Right lung (tissue), 10 donors: ENCODE measurements at places on chromosomes 7 and 10.

GRCh38 chr7:44454348-44454747, 36.1 kb downstream of the NUDCD3 start:
- DNase-seq: no peak

DNA sequence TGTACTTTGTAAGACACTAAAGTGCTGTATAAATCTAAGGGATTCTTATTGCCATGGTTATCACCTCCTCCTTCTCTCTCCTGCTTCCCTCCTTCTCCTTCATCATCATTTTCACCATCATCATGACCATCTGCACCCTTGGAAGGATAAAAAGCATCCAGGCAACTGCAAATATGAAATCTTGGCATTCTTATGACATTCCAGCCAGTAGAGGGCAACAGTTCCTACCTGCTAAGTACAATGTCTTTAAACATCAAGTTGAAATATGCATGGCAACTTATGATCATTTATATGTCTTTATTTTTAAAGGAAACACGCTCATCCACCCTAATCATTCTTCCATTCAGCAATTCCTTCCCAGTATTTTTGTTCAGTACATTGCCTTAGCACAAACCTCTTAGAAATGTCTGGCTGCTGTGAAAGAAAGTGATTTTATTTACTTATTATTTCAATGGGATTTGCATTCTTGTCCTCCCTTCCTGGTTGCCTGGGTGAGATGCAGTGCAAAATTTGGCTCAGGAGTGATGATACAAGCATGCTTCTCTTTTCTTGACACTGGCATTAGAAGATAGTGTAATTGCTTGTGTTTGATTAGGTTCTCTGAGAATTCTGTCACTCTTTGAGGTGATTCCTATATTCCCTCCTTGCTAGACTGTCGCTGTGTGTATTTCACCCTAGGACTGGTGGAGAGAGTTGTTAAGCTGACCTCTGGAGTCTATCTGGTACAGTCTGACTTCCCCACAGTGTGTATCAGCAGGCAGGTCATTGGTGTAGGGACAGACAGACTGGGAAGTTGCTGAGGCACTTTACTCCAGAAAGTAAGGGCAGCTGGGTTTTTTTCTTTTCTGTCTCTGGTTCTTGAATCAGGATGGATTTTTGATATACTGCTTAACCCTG, 188.5 kb upstream of the BMPER start:
- DNase-seq: no peak

- no peak for DNase-seq
Measured at GRCh38 chr7:93964813-93965212, 39.3 kb downstream of the BET1 start.

DNA sequence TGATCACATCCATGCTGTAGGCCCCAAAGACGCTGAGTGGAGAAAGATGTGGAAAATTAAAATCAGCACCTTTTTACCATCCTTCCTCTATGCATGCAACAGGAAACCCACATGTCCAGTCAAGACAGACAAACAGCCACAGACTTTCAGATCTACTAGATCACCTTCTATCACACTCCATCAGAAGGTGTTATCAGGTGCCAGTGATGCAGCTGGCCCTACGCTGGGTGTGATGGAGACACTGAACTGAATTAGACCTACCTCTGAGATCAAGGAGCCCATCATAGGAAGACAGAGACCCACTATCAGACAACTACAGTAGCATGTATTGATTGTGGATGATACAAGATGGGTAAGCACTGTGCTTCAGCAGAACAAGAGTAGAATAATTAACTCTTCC, 15.5 kb downstream of the CYP3A4 start:
- no peak for DNase-seq

GRCh38 chr7:86598311-86598710, 45.4 kb upstream of the GRM3 start:
- DNase-seq: no peak

- no peak for DNase-seq
Measured at GRCh38 chr10:112761256-112761655, 188.8 kb upstream of the TCF7L2 start.

GRCh38 chr10:3527869-3528268, 257.1 kb downstream of the KLF6 start:
- no peak for DNase-seq

GRCh38 chr10:123156078-123156477, 1.9 kb downstream of the BUB3 start:
- DNase-seq: no peak

DNA sequence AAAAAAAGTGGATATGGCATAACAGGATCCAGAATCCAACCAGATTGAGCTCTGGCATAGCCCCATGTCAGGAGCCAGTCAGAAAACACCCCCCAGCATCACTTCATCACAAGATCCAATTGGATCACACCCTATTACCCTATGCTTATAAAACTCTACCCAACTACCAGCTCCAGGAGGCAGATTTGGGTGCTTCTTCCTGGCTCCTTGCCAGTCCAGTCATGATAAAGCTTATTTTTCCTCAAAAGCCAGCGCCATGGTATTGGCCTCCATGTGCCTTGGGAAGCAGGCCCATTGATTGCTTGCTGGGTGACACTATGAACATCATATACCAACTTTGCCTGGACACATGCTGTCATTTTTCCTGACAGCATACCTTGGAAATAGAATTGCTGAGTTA, 281.4 kb upstream of the MKLN1 start:
- no peak for DNase-seq

DNA sequence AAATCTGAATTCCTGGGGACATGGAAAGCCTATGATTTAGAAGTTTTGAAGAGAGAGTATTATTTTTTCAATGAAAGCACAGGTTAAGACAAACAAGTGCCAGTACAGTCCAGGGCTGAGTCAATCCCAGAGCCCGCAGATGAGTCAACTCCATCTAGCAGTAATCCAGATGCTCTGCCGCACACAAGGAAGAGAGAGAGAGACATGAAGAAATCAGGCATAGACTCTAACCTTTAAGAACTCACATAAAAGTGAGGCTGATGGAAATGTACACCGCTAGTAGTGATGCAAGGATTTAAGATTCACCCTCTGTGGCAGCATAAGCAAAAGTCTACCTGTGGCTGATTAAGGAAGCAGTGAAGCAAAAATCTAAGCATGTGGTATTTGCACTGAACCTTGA, 651.5 kb downstream of the TNS3 start:
- DNase-seq: no peak

DNA sequence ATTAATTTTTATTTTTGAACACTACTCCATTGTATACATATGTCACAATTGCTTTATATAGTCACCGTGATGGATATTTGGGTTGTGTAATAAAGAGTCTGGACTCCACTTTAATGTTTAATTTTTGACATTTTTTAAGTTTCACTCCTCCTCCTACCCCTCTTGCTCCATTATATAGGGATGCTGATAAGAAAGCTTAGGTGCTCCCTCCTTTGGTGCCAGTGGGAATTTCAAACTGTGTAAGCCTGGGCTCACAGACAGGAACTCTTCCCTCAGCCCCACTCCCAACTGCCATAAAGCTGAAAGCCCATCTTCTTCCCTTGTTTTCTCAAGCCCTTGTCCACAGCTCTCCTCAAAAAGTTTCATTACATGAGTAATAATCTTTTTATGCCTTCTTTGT, 47.6 kb downstream of the TWIST1 start:
- DNase-seq: no peak

DNA sequence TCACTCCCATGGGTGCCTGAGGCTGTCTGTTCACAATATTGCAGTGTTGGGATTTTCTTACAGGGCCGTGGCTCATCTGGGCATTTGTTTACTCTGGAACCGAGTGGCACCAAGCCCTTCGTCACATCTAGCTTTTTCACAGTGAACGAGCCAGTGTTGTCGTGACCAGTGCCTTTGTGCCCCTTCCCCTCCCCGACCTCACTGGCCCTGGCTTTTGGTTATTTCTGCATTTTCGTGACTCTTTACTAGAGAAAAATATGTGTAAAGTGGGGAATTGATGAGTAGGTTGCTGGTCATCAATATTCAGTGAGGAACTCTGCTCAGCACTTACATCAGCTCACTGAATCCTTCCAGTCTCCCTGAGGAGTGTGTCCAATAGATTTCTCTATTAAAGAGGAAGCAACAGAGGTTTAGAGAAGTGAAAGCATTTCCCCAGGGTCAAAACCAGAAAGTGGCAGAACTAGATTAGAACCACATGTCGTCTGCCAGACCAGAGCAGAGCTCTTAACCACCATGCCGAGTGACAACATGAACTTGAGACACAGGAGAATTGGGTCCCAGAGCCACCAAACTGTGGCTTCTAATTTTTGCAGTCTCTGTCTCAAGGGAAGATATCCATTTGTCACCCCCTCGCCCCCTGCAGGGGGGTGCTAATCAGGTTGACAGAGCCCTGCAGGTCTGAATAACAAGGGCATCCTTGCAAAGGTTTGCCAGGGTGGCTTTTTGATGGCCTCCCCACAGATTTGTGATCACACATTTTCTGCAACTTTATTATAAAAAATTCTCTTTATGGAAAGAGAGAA, 125.3 kb downstream of the CHN2 start:
- DNase-seq: no peak

DNA sequence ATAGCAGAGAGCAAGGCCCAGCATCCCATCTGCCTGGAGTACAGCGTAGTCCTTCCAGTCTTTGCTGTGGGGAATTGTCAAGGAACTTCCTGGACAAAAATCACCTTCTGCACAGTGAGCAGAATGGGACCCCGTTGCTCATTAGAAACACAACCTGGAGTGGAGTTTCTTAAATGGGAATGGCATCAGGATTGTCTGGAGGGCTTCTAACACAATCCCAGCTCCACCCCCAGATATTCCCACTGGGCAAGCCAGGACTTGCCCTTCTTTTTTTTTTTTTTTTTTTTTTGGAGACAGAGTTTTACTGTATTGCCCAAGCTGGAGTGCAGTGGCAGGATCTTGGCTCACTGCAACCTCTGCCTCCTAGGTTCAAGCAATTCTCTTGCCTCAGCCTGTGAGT, 356.4 kb downstream of the GALNT17 start:
- DNase-seq: no peak

DNA sequence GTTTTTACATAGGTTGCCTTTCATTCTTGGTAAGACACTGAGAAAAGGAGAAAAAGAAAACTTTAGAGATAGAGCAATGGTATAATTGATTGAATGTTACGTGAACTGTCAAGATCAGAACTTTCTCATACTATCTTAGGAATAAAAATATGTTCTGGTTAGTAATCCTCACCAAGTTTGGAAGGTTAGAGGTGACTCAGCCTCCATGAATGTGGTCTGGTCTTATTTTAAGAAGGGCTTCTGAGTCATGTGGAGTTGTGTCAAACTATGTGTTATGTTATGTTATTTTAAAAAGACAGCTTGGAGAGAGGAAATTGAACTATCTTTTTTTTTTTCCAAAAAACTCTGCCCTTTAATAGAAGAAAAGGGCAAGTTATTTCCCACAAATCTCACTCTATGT, 458.6 kb upstream of the KLF6 start:
- DNase-seq: no peak

DNA sequence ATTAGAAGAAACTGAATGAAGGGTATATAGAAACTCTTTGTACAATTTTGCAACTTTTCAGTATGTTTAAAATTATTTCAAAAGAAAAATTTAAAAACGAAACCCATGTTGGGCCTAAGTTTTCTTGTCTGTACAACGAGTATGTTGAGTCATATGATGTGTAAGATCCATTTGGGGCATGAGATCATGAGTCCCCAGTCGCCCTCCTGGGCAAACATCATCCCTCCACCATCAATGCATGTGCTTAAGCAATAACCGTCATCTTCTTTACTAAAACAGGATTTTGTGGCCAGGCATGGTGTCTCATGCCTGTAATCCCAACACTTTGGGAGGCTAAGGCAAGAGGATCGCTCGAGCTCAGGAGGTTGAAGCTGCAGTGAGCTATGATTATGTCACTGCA, 54.2 kb upstream of the CDCA7L start:
- DNase-seq: no peak

- no peak for DNase-seq
Measured at GRCh38 chr10:130931256-130931655, 380.3 kb downstream of the TCERG1L start.

DNA sequence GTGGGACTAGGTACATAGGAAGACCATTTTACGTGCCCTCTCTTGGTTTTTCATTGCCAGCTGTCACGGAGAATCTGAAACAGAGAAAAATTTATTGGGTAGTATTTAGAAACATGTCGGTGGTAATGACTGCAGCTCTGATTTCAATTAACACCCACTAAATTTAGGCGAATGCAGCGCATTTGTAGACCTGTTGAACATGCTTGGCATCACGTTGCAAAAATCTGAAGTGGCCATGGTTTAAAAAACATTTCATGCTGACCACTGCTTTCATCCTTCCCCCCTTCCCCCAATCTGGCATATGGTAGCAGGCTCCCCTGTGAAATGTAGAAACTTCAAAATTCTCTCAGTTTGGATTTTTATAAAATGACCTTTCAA, 34.0 kb downstream of the LRMDA start:
- DNase-seq: no peak

DNA sequence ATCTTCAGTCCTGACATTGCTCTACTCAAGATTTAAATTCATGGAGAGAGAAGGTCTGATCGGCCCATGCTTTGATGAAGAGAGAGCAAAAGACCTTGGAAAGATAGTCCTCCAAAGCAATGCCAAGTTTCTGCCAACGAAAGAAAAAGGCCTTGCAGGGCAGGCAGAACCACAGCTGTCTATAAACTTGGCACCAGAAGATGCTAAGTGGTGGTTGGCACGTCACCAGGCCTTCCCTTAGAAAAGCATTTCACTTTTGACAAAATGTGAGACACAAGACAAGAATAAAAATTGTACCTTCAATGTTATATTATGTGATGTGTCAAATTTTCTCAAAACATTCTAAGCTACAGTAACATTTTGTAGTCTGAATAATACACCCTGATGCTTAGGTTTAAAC, 42.0 kb upstream of the FGFR2 start:
- DNase-seq: no peak

DNA sequence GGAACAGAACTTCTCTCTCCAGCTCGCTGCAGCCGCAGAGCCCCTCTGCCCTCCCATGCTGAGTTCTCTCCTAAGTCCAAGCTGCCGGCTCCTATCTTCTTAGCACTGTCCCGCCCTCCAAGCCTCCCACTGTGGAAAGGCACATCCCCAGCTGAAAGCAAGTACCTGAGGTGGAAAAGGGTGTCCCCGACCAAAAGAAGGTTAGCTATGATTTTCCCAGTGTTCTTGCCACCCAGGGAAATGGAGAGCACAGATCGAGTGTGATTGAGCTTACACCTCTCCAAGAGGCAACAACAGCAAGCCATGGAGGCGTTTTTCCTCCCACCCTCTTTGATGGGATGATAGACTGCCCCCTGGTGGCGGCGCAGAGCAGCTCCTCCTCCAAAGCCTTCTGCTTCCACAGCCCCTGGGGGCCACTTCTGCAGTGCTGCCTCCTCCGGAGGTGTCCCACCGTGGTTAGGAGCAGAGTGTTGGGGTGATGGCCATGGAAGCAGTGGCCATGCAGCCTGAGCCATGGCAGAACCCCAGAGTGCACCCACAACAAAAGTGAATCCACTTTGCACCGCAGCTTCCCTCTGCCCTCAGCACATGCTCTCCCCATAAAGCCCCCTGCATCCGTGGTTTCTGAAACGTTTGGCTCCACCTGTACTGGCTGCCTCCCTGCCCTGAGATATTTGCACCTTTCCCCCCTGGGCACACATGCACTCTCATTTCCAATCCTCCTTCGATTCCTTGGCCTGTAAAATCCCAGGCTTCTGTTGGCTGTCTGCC, 143.1 kb upstream of the STK17A start:
- DNase-seq: no peak
